Mesothelial cell of epicardium (in vitro differentiated cells): ENCODE measurements at places on chromosomes 11 and 22. TPM values are rescaled to one million over a fixed set of nuclear protein-coding genes. Genes with fewer than 3 reads are reported as not detected.

DNA sequence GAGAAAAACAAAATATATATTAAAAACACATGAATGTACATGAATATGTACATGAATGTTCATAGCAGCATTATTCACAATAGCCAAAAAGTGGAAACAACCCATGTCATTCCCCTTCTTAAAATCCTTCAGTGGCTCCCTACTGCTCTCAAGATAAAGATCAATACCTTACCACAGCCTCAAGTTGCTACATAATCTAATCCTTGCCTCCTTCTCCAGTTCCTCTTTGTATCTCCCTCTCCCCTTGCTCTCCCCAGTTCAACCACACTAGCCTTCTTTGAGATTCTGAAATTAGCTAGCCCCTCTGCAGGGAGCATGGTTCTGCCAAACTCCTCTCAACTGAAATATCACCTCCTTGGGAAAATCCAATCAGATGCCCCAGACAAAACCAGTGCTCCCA is 28.1 kb downstream of the MTMR2 start:
- no peak overlapping the region for H3K27ac ChIP-seq
- no peak overlapping the region for H3K4me3 ChIP-seq
- no peaks in the 10 kb centered on the region for H3K4me1 ChIP-seq
- H3K36me3 ChIP-seq = no peaks in the 10 kb centered on the region

DNA sequence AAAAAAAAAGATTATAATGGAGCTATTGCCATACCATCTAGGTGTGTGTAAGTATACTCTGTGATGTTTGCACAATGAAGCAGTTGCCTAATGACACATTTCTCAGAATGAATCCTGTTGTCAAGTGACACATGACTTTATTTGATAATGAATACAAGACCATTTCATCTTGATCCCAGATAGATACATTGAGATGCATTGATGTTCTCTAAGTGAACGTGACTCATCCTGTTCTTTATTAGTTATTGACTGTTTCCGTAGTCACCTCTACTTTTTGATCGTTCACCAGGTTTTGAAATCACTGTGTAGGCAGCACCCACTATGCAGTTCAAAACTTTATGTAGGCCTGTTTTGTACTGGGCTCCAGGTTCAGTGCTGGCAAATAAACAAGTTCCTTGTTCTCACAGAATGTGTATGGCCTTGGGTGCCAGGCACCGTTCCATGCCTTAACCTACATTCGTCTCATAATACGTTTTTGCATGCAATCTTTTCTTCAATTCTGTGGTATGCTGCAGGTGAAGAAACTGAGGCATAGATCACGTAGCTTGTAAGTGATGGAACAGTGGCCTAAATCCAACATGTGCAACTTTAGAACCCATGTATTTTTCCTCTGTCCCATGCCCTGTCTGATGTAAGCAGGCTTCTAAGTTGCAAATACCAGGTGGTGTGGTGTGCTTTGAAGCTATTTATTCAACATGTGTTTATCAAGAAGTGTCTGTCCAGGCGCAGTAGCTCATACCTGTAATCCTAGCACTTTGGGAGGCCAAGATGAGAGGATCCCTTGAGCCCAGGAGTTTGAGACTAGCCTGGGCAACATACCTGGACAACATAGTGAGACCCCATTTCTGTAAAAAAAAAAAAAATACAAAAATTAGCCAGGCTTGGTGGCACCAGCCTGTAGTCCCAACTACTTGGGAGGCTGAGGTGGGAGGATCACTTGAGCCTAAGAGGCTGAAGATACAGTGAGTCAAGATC is 10.4 kb downstream of the SREBF2 start:
- H3K36me3 ChIP-seq = peaks cover 9% of the 10 kb centered on the region
- no peak for DNase-seq
- no peaks in the 10 kb centered on the region for H3K27me3 ChIP-seq
- peaks cover 42% of the 10 kb centered on the region for H3K4me1 ChIP-seq

DNA sequence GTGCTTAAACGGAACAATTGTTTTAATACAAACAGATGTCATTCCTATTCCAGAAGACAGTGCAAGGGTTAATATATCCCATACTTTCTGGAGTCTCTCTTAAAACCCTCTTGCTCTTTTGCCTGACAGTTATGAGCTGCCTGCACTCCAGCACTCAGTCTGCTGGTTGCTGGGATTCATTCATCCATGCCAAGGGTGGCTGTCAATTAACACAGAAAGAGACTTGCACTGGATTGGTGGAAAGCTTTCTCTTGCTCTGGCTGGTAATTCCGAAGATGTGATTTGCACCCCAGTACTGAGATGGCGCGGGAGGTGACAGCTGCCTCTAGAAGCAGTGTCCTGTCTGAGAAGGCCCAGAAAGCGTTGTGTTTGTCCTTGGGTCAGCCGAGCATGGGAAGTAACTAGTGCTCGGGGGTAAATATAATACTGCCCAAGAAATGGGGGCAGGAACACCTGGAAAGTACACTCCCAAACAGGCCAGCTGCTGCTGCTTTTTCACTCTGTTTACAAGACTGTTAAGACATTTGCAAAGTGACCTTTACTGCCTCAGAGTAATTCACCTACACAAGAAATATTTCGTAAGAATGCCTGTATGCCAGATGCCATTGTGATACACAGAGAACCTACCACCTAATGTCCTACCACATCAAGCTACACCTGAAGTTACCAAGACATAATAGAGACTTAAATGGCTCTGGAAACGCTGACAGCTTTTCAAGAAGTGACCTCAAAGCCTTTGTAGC is 20.5 kb downstream of the SCUBE2 start:
- peaks cover 36% of the 10 kb centered on the region for H3K27me3 ChIP-seq
- no peak for DNase-seq
- no peak overlapping the region for H3K27ac ChIP-seq
- no peaks in the 10 kb centered on the region for H3K36me3 ChIP-seq

DNA sequence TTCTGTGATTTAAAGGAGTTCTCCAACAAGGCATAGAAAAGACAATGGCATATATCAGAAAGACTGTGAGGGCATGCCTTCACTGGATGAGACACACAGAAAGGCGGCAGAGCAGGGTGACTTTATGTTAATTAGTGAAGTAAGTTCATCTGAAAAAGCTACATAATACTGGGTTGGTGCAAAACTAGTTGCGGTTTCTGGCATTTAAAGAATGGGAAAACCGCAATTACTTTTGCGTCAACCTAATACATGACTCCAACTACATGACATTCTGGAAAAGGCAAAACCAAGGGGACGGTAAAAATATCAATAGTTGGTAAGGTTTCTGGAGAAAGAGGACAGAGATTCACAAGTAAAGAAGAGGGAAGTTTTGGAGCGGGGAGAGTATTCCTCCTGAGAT is 5.1 kb downstream of the RFPL1 start:
- H3K27me3 ChIP-seq = no peaks in the 10 kb centered on the region
- DNase-seq = no peak
- peak overlapping the region; percentile 73 for H3K27ac ChIP-seq
- no peaks in the 10 kb centered on the region for H3K36me3 ChIP-seq

DNA sequence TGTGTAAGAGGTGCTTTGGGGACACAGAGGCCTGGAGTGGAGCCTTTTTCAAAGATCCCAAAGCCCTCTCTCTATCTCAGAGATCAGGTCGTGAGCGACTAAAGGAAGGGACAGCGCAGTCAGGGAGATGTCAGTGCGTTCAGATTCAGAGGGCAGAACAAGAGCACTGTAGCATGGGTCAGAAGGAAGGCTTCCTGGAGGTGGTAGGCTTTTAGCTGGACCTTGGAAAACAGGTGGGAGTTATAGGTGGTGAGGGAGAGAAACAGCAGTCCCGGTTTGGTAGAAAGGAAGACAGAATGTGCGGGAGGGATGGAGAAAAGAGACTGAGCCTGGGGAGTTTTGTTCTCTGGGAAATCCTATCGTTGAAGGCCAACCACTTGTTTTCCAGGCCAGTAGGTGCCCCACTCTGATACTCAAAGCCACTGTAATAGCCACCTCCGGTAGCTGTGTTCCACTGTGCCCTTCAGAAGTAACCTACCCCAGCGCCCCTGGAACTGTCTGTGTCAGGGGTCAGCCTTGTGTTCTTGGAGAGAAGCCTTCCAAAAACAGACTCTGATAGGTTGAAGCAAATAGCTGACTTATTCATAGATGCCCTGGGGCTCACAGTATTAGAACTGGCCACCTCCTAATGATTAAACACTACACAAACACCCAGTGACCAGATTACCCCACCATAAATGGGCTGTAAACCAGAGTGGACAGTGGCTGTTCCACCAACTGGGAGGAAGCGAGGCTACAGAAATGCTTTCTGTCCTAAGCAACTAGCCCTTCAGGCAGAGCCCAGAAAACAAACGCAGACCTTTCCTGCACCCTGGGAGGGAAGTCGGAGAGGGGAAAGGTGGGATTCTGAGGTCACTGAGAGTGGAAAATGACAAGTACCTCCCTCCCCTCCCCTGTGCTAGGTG is 157.7 kb downstream of the DBX1 start:
- H3K27ac ChIP-seq = no peak overlapping the region
- no peak overlapping the region for H3K4me3 ChIP-seq
- H3K4me1 ChIP-seq = peaks cover 21% of the 10 kb centered on the region

DNA sequence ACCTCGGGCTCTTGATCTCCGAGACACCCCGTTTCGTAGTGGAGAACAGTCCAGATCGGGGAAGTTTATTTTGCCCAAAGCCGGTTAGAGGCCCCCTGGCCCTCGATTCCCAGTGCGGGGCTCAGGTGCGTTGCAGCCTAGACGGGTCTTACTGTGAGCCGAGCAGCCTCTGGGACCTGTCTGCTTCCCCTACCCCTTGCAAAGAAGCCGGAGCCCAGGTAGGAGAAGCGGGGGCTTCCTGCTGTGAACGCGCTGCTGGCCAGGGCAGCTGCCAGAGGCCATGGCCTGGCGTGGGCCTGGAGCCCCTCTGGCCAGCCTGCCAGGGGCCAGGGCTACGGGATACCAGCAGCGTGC is 621 bp downstream of the TSPO start:
- no peak for DNase-seq
- peak overlapping the region; percentile 64 for H3K4me3 ChIP-seq
- no peaks in the 10 kb centered on the region for H3K27me3 ChIP-seq
- H3K27ac ChIP-seq = no peak overlapping the region
- no peaks in the 10 kb centered on the region for H3K36me3 ChIP-seq

Gene PRRG4
- total RNA-seq = 4.3 to 4.7 TPM (median 4.5 TPM) in 3 replicates

Gene HORMAD2
- 0.23 to 0.47 TPM in 2 of 3 replicates, not detected in the other for total RNA-seq

Gene ART1
- total RNA-seq = not detected in 3 replicates

Gene LMO2
- 2.9 to 4.5 TPM (median 3.9 TPM) in 3 replicates for total RNA-seq

Gene BATF2
- total RNA-seq = 1.5 to 1.9 TPM (median 1.7 TPM) in 3 replicates
